ENCODE measurements at places on chromosomes 4 and X.

GRCh38 chr4:99817309-99817890 is 773 bp downstream of the DAPP1 start:
- DNase-seq: no peak

- no peak for DNase-seq
Measured at GRCh38 chr4:148445860-148446330, 3.7 kb upstream of the NR3C2 start.

- DNase-seq: no peak
Measured at GRCh38 chr4:17132226-17132625, 233.8 kb upstream of the LDB2 start.

DNA sequence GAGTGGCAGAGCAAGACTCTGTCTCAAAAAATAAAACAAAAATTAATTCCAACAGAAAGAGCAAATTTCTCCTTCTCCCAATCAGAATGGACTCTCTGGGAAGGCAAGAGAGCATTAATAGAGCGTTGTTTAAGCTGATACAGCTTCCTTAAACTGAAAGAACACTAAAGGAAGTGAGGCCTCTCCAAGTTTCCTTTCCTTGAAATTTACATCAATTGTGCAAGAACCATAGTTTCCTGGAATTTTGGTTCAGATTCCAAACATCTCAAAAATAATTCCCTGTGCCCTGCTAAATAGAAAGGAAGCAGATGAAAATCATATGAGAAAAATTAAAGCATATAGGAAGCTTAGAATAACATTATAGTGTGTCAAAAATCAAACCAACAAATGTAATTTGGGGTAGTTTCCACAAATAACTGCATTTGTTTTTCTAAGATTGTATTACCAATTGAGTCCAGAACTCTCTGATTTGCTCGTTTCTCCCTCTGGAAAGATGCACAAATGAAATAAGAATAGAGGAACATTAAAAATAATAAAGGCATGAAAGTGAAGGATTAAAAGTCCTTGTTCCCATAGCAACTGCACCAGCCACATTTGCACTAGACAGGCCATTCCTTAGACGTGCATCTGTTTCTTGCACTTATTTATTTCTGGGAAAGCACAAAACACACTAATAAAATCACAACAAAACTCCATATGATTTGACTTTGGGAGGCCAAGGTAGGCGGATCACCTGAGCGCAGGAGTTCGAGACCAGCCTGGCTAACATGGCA is 3.7 kb upstream of the FAM241A start:
- DNase-seq: no peak

GRCh38 chr4:162101337-162101736 is 62.5 kb downstream of the FSTL5 start:
- DNase-seq: no peak
